ENCODE measurements at places on chromosomes 13 and 19. TPM values are rescaled to one million over a fixed set of nuclear protein-coding genes. Genes with fewer than 3 reads are reported as not detected.

Gene C13orf42
- total RNA-seq: not detected

Gene CLEC17A
- not detected for total RNA-seq

Gene UNC13A
- total RNA-seq: 0.08 TPM

Gene YJU2
- total RNA-seq: 18.8 TPM

Gene ZNF607
- 4.8 TPM for total RNA-seq
